ENCODE measurements at places on chromosomes 12 and 14. TPM values are rescaled to one million over a fixed set of nuclear protein-coding genes. Genes with fewer than 3 reads are reported as not detected.

The MMP17 gene
- 0.49 TPM for total RNA-seq

- no peak overlapping the region for H3K4me3 ChIP-seq
- DNase-seq = no peak
- H3K36me3 ChIP-seq = no peaks in the 10 kb centered on the region
- H3K27ac ChIP-seq = peak overlapping the region; percentile 85
- H3K4me1 ChIP-seq = peaks cover 36% of the 10 kb centered on the region
Measured at GRCh38 chr12:26870491-26871419, 37.8 kb upstream of the ITPR2 start.

The SVOP gene
- 2.1 TPM for total RNA-seq

DNA sequence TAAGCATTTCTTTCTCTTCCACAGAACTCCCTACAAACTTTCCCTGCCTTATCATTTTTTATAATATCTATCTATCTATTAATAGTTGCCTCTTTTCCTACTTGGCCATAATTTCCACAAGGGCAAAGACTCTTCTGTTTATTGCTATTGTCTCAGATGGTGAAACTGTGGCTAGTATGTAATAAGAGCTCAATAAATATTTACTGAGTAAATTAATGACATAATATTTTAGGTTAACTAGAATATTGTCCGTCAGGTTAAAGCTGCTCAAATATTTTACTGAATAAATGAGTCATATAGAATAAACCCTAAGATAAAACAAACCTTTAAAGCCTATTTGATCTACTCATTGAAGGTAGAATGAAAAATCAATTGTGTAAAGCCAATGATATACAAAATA, 240.5 kb downstream of the PPFIA2 start:
- H3K27ac ChIP-seq = no peak overlapping the region
- H3K4me1 ChIP-seq = no peaks in the 10 kb centered on the region
- no peak for DNase-seq
- H3K27me3 ChIP-seq = no peaks in the 10 kb centered on the region
- H3K4me3 ChIP-seq = no peak overlapping the region

DNA sequence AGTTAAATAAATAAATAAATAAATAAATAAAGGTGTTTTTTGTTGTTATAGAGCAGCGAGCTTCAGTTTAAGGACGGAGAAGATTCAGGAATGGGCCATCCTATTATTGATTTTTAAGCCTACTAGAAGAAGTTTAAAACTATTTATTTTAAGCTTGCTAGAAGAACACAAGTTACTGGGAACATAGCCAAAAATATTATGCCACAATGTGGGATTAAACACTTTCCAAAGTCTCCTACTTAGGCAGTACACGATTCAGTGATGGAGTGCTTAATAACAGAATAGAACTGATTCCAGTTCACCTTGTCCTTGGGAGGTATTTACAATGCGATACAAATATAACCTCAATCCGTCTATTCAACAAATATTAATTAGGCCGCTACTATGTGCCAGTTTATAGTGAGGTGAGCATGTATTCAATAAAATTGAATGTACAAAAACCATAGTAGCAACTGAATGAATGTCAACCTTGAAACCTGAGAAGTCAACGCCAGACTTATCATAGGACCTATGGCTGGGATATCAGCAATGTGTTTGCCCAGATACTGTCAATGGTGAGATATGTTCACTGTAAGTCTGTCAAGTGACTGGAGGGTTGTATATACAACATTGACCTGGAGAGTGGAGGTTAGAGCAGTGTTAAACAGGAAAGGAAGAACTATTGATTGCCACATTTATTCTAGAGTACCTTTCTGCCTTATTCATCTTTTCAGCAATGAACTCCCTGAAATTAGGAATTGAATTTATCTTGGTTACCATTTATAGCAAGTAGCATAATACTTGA, 486.4 kb downstream of the TMTC2 start:
- H3K27ac ChIP-seq = peak overlapping the region; percentile 3
- no peak for DNase-seq
- no peaks in the 10 kb centered on the region for H3K36me3 ChIP-seq
- no peak overlapping the region for H3K4me3 ChIP-seq

DNA sequence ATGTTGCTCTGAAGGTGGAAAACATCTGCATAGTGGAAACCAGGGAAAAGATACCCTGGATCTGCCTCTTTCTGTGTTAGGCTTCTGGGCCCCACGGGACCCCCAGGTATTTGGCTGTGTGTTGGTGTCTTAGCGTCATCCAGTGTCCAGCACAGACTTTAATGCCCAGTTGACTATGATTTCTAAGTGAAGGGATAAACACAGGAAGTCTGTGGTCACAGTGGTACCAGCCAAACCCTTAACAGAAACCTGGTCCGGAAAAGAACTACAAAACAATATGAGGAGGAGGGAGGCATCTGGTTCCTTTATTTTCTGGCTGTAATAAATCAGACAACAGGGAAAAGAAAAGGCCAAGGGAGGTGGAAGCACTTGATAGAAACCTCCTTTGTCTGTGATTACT, 56.4 kb downstream of the CMKLR1 start:
- H3K27ac ChIP-seq = no peak overlapping the region
- no peaks in the 10 kb centered on the region for H3K4me1 ChIP-seq
- no peaks in the 10 kb centered on the region for H3K36me3 ChIP-seq
- DNase-seq = no peak

DNA sequence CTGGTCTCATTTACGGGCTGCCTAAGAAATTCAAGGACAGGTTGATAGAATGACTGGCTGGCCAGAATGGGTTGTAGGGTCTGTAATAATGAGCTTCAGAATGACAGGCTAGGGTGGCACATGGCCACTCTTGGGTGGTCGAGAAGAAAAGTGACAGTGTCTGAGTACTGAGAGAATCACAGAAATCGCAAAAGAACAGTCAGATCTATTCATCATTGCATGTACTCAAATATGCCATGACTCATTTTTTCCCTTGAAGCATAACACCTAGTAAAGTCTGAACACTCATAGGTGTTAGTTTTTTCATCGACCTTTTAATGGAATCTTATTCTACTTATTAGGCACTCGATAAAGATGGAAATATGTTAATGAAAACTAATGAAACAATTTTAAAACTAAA, 37.8 kb upstream of the SEL1L start:
- no peak for DNase-seq
- no peak overlapping the region for H3K4me3 ChIP-seq
- H3K27ac ChIP-seq = no peak overlapping the region
- H3K36me3 ChIP-seq = no peaks in the 10 kb centered on the region
- H3K4me1 ChIP-seq = no peaks in the 10 kb centered on the region

GRCh38 chr12:104501660-104502059, 44.9 kb downstream of the CHST11 start:
- no peak for DNase-seq
- H3K4me1 ChIP-seq = peaks cover 15% of the 10 kb centered on the region
- H3K27ac ChIP-seq = no peak overlapping the region
- H3K4me3 ChIP-seq = no peak overlapping the region
- H3K27me3 ChIP-seq = peaks cover 5% of the 10 kb centered on the region

DNA sequence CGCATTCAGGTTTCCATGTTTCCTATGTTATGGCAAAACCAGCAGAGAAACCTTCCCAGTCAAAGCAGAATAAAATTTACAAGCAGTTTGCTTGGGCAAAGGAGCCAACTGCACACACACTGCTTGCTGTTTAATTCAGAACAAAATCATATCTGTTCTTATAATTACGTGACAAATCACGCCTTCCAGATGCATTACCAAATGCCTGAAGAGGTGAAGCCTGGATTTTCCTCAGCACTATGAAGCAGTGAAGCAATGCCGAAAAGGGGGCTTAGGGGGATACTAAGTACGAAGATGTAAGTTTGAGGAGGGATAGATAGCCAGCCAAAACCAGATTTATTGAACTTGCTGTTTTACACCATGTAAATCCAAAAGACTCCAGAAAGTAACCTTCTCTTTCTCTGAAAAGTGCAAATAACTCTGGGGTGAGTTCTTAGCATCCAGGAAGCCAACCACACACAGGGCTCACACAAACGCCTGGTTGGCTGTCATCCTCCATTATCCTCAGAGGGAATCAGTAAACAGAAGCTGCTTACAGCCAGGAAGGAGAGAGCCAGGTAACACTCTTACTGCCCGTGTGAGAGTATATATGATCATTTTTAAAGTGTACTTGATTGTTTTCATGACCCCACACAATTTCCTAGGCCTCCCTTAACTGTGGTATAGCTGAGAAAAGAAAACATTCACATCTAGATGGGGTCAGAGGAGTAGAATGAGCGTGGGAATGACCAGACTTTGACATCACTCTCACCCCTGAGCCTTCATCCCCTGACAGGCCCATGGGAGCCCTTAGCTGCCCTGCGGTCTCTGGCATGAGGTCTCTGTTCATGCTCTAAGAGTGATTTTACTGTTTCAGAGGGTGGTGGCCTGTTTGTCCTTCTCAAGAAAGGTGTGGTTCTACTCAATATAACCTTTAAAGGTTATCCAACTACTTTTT, 442.5 kb downstream of the EGLN3 start:
- DNase-seq = no peak
- H3K4me1 ChIP-seq = no peaks in the 10 kb centered on the region
- H3K36me3 ChIP-seq = no peaks in the 10 kb centered on the region
- H3K4me3 ChIP-seq = no peak overlapping the region
- H3K27ac ChIP-seq = no peak overlapping the region
- no peaks in the 10 kb centered on the region for H3K27me3 ChIP-seq

Data from progenitor cell of endocrine pancreas (in vitro differentiated cells).